ENCODE measurements at places on chromosomes 5 and 9.

- DNase-seq: peak; percentile 22
These were observed 818.2 kb downstream of the TLR4 start for GRCh38 chr9:118522093-118523028.

DNA sequence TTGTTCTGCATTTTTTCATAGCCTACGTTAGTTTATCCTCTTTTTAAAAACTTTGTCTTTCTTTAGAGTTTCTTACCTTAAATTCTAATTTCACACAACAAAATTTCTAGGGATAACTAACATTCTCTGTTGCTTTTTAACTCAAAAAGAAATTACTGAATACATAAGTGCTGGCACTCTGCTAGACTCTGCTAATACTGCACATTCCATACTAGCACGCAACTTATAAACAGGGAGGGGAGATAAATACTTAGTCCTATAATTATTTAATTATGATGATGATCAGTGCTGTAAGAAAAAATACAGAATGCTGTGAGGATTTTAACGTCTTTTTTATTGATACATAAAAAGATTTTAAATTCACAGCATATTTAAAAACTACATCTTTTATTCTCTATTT lies 25.1 kb downstream of the RNF145 start:
- no peak for DNase-seq

GRCh38 chr5:154766558-154767281 lies 11.5 kb downstream of the LARP1 start:
- no peak for DNase-seq

DNA sequence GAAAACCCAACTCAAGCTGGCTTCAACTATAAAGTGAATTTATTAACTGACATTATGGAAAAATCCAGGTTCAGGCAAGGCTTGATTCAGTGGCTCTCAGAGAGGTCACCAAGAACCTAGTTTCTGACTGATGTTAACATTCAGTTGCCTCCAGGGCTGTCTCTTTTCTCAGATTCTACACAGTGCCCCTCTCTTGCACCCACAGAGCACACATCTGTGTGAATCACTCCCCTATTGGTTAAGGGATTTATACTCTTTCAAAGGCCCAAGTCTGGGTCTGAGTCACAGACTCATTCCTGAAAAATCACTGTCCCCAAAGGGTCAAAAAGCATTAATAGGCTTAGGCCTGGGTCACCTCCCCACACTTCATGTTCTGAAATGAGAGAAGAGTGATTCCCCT lies 6.2 kb upstream of the HAVCR2 start:
- DNase-seq: no peak

DNA sequence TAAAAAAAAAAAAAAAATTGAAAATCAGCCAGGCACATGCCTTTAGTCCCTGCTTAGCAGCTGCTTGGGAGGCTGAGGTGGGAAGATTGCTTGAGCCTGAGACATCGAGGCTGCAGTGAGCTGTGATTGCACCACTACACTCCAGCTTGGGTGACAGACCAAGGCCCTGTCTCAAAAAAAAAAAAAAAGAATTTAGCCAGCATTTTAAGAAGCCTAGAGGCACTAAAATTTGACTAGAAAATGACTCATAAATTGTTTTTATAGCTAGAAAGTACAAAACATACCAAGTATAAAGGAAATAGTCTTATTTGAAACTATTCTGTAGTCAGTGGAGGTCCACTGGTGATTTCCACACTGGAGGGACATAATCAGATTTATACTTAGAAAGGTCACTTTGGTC lies 17.5 kb downstream of the LRRC70 start:
- DNase-seq: no peak

- DNase-seq: peak; percentile 88
These were observed 868 bp downstream of the ZBTB43 start for GRCh38 chr9:126805554-126806262.

GRCh38 chr9:88658311-88658822 lies 123.4 kb downstream of the NXNL2 start:
- no peak for DNase-seq

GRCh38 chr5:39209924-39210323 lies 9.4 kb downstream of the FYB1 start:
- DNase-seq: no peak

DNA sequence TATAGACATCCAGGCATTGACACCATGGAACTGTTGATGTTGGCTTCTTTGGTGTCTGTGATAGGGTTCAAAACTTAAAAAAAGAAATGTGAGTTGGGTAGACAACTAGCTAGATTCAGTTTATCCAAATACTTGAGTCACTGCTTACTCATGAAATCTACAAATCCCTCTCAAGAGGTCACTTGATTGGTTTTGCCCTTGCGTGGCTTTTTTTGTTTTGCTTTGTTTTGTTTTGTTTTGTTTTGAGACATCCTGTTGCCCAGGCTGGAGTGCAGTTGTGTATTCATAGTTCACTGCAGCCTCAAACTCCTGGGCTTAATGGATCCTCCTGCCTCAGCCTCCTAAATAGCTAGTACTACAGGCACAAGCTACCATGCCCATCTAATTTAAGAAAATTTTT lies 10.5 kb upstream of the ENTREP1 start:
- no peak for DNase-seq

- peak; percentile 3 for DNase-seq
These were observed 312.1 kb downstream of the TMEM232 start for GRCh38 chr5:110414360-110414759.

DNA sequence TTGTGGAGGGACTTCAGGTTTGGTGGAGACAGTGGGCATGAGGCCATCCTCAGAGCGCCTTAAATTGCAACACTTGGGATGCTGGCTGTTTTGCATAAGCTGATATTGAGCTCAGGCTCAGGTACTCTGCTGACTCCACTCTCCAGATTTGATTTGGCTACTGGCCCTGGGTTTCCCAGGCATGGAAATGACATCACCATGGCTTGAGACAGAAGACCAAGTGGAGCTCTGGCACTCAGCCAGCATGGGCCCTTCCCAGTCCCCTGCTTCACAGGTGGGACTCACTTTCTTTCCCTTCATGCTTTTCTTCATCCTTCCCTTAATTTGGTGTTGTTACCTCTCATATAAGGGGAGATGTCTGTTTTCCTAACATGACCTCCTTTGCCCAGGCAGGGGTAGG lies 72.0 kb upstream of the IL12B start:
- DNase-seq: peak; percentile 11

DNA sequence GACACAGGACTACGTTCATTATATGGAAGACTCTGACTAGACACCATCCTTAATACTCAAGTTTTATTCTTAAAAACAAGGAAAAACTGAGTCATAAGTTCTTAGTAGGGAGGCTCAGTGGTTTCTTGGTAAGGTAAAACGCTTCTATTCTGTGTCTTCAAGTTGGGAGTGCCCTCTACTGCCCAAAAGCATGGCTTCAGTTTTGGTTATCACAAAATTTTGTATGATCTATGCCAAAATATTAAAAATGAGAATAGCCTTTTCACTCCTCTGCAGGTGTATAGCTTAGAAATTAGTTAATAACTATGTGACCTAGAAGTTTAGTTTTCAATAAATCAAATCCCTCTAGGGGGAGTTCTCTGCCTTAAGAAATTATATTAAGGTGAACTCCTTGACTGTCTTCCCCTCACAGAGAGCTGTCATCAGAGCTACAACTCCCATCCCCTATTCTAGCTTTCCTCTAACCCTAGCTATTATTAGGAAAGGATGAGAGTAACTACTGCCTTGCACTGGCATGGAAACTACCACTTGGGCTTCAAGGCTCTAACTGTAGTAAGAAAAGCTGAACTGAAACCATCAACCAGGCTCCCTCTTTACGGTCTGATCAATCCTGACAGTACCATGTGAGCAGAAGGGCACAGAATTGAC lies 189.7 kb downstream of the GNAQ start:
- DNase-seq: no peak

GRCh38 chr9:27590651-27591050 lies 17.4 kb upstream of the C9orf72 start:
- DNase-seq: no peak

- DNase-seq: peak; percentile 81
These were observed 577.7 kb upstream of the FTMT start for GRCh38 chr5:121273833-121274433.

- no peak for DNase-seq
These were observed 7.6 kb upstream of the GRPEL2 start for GRCh38 chr5:149337736-149338135.

DNA sequence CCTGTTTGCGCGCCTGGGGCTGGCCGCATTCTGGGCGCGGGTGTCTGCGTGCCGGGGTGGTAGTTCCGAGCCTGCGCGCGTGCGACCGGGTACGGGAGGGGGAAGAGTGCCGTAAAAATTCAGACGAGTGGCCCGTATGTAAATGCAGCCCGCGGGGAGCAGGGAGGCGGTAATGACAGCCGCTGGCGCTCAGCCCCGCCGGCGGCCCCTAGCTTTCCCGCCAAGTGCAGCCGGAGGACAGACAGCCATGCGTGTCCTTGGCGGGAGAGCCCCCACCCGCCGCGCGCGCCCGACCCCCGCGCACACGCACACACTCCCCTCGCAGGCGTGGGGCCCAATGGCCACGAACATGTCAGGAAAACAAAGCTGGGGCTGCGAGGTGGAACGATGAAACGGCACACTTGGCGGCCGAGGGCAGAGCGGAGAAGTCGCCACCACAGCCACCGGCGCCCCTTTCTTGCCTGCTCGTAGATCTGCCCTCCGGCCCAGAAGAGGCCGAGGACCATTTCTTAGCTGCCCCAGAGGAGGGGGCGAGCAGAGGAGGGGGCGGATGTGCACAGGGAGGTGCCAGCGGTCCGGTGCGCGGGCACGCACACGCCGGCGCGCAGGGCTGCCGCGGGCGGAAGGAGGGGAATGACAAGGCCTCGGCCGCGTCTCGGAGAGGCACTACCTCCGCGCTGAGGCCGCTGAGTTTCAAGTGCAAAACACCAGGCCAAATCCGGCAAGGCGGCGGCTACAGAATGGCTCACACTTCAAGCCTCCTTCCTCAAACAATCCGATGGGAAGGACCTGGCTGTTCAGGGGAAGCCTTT lies 208.4 kb downstream of the MEF2C start:
- peak; percentile 74 for DNase-seq

DNA sequence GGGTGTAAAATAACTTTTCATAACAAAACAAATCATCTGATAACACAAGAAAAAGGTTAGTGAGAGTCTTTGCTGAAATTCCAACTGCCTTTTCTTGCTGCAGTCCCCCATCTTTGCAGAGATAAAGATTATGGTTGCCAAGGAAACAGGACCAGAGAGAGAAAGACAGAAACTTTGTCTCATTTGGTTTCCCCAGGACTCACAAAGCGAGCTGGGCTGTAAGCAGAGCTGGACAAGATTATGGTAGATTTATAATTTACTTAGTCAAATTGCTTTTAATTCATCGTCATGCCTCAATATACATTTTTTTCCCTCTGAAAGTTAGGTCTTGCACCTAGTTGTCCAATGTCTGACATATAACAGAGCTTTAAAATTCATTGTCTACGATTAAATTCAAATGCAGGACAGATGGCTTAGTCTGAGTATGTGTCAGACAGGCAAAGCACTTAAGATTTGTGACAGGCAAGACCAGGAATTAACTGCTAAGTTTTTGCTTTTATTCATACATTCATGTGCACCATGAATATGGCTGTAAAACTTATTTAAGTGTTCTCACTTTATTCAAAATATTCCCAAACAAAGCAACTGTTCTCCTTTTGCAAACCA lies 17.4 kb downstream of the ENC1 start:
- DNase-seq: no peak

DNA sequence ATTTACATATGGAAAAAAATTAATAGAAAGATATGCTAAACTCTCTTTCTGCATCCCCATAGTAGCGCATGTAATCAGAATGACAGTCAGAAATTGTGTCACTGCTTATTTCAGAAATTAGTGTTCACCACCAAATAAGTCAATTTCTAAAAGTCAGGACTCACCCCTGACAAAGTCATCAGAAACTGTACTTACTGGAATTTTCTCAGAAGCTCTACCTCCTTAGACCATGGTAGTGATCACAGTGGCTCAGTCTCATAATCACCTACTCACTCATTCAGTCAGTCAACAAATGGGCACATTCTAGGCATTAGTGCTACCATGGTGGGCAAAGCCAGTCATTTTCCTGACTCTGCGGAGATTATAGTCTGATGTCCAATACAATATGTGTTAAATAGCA lies 22.0 kb downstream of the THBS4 start:
- DNase-seq: no peak

DNA sequence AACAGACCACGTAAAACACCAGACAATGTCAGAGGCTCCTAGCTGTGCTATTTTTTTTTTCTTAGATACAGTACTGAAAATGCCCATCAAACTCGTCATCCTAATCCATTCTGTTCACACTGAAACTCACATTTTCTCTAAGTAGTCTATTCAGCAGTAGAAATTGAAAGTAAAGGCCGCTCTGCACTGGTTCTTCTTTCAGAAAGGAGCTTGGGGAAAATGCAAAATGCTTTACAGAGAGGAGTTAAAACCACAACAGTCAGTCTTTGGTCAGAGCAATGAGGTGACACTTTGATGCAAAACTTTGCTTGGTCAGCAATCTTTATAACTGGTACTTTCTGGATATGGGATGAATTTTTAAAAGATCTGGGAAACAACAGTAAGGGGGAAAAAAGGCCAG lies 43.8 kb upstream of the SUSD1 start:
- DNase-seq: no peak

- DNase-seq: no peak
These were observed 177.6 kb downstream of the DEPDC1B start for GRCh38 chr5:60522292-60522905.

GRCh38 chr9:128881884-128882676 lies at the start of the genes KYAT1 and LRRC8A:
Gene KYAT1 (minus strand): TSS chr9:128881950. CDS start chr9:128845405, 36,545 bp downstream.
Gene LRRC8A (plus strand): TSS chr9:128882133. CDS start chr9:128907165, 25,032 bp downstream.
- peak; percentile 96 for DNase-seq

DNA sequence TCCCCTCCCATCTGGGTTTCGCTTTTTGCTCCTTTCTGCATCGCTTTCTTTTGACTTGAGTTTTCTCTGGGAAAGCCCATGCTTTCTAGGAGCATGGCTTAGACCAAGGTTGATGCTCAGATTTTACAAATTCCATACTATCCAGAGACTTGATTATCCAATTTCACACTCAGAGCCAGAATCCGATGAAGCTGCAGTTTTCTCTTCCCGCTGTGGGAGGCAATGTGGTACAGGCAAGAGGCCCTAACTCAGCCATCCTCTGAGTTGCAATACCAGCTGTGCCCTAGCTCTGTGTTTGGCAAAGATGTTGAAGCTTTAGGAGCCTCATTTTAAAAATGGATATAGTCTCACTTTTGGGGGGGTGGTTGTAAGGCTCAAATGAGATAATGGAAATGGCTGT lies 85.1 kb downstream of the BRINP1 start:
- DNase-seq: no peak

- no peak for DNase-seq
These were observed 244.3 kb downstream of the TAF11L14 start for GRCh38 chr5:17878541-17878940.

DNA sequence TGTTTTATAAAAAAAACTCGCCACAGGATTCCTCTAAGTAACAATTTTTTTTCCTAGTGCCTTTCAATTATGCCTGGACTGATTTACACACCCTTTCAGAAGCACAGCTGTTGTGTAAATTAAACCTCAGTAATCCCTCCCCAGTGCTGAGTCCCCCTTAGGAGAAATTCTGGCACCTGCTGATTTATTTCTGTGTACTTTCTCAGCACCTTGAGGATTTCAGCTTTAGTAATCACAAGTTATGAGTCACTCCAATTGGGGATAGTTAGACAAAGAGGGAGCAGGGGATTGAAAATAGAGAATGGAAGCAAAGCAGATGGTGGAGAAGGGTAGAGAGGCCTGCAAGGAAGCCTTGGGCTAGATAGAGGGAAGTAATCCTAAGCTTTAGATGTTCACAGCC lies 171.7 kb downstream of the TTLL11 start:
- no peak for DNase-seq

- DNase-seq: no peak
These were observed 34.4 kb upstream of the RANBP6 start for GRCh38 chr9:6049798-6050197.

GRCh38 chr9:93072383-93072795 lies 13.9 kb downstream of the SUSD3 start:
- no peak for DNase-seq

- no peak for DNase-seq
These were observed 27.3 kb downstream of the CLTA start for GRCh38 chr9:36218011-36218410.

Data from LoVo (cell line).